ENCODE measurements at places on chromosomes 2 and 18.
A peak's percentile ranks its signal among the peaks of the same experiment; 100 is the strongest.

- no peak for DNase-seq
Observed at GRCh38 chr2:54634021-54634420, 89.4 kb upstream of the EML6 start.

DNA sequence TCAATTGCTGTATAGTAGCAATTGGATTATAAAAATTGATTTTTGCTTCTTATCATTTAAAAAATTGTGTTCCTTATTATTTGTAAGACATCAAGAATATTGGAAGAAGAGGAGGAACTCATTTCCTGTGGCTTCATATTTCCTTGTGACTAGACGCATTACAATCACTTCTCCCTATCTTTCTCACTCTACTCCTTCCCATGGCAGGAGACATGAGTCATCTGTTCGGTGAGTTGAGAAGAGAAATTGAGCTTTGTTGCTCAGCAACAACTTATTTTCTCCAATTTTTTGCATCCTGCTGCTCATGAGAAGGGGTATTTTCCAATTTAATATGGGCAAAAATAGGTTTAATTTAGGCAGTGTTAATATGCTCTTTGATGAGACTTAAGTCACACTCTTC lies 1783.9 kb downstream of the SUCLG1 start:
- peak; percentile 30 for DNase-seq

DNA sequence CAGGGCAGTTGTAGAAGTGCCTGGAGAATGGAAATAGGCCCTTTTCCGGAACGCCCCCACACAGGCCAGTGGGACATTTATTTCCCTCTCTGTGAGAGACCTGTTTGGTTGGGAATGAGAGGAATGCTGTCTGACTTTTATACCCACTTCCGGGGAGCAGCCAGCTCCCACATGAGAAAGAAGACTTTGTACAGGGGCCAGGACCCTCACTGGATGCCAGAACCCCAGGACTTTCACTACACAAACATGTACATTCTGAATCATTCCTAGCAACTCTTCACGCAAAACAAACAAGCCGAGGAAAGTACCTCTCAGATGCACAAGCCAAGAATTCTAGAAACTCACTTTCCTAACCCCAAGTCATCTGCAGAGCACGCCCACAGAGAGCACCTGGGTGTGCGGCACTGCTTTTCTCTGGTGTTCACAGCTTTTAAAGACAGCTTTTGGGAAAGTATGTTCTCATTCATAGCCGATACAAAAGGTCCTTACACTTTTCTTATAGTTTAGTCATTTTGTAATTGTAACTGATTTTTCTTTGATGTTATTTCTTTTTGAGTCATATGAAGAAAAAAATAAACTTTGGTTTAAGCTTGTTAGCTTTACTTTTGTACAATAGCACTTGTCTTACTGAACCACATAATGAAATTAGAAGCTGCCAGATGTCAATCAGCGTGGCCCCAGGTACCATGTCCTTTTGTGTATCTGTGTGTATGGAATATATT lies 856.1 kb upstream of the ID2 start:
- peak; percentile 45 for DNase-seq

- no peak for DNase-seq
Observed at GRCh38 chr2:234968631-234969305, 17.0 kb downstream of the SH3BP4 start.

GRCh38 chr2:102033031-102033749 lies 41.4 kb downstream of the IL1R2 start:
- peak; percentile 73 for DNase-seq

DNA sequence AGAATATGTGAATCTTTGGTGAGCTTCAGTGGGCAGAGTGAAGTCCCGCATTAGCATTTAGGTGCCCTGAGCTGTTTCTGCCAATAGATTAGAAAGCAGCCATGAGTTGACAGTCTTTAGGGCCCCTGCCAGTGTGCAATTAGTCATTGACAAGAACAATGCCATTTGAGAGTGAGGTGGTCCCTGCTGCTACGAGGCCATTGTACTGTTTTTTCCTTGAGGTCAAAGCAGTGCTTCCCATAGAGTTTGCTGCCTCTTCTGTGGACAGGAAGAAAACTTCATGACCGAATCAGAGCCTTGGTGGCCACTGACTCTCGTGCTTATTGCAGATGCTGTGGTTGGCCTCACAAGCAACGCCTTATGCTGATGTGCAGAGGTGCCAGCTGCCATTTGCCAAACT lies 102.7 kb downstream of the SH3BP4 start:
- DNase-seq: no peak
